ENCODE measurements at places on chromosomes 6 and 20.
A peak's percentile ranks its signal among the peaks of the same experiment; 100 is the strongest.

GRCh38 chr6:123830120-123830519 is 26.5 kb downstream of the NKAIN2 start:
- no peak for DNase-seq

- peak; percentile 27 for DNase-seq
Measured at GRCh38 chr6:134111062-134111677, 58.7 kb upstream of the SLC2A12 start.

GRCh38 chr6:54493138-54493537 is 184.9 kb downstream of the TINAG start:
- DNase-seq, result no peak

GRCh38 chr6:135212935-135213334 is 31.8 kb downstream of the MYB start:
- no peak for DNase-seq

- DNase-seq, result no peak
Measured at GRCh38 chr6:145977881-145978280, 13.7 kb upstream of the SHPRH start.

DNA sequence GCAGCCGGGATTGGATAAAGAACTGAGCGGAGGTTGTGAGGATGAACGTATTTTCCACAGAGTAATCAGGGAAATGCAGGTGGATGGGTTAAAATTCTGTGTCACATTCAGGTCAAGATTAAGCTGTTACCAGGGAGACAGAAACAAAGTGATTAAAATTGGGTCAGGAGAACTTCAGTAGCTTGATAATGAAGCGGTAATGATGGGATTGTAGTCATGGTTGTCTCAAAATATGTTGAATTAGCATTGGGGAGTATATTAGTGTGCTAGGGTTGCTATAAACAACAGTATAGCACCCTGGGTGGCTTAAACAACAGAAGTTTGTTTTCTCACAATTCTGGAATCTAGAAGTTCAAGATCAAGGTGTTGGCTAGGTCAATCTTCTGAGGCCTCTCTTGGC is 155.5 kb downstream of the GJA1 start:
- DNase-seq, result no peak

GRCh38 chr20:41081276-41081814 is 52.7 kb downstream of the TOP1 start:
- DNase-seq, result no peak

DNA sequence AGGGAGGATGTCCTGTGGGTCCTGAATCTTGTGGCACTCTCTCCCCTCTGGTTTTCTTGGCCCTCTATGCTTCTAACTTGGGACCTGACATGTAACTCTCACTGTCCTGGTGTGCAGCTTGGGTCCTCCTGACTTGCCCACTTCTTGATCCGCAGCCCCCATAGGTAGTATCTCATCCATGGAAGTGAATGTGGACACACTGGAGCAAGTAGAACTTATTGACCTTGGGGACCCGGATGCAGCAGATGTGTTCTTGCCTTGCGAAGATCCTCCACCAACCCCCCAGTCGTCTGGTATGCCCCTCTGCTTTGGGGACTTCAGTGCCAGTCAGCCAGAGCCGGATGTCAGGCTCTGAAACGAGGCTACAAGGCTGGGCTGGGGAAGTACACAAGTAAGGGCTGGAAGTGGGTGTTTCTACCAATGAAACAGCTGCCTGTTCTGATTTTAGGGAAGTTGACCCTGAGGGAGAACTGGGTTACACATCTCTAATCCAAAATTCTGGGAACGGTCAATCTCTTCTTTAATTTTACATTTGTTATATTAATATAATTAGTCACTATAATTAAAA is 641 bp downstream of the DBNDD2 start:
- no peak for DNase-seq

DNA sequence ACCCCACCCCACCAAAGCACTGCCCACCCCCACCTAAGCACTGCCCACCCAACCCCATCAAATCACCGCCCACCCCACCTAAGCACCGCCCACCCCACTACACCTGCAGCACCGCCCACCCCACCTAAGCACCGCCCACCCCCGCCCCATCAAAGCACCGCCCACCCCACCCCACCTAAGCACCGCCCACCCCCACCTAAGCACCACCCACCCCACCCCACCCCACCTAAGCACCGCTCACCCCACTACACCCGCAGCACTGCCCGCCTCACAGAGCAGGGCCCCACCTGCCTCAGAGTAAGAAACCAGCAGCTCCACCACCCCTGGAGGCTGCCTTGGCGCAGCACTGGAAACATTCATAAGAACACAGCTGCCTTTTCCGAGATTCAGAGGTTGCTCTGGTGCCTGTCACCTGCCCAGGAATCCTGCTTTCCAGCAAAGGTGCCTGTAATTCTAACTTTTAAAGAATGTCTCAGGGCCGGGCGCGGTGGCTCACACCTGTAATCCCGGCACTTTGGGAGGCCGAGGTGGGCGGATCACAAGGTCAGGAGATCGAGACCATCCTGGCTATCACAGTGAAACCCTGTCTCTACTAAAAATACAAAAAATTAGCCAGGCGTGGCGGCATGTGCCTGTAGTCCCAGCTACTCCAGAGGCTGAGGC is 148.2 kb downstream of the BMP7 start:
- no peak for DNase-seq

DNA sequence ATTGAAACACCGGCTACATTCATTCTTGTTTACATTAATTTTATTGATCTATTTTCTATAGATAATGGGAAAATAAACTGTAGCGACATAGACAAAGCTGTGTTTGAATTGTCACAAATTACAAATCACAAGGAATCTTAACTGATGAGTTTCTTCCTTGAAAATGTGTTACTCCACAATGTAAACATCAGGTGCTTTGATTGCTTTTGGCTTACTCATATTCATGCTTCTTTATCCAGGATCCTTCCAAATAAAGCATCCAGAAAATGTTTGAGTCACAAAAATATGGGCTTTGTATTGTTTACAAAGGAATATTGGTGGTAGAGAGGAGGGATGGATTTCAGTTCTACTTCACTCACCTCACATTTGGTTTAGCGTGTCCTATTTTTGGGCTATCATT is 64.0 kb downstream of the BMP2 start:
- no peak for DNase-seq

GRCh38 chr6:53623497-53623896 is 42.1 kb downstream of the KLHL31 start:
- no peak for DNase-seq

DNA sequence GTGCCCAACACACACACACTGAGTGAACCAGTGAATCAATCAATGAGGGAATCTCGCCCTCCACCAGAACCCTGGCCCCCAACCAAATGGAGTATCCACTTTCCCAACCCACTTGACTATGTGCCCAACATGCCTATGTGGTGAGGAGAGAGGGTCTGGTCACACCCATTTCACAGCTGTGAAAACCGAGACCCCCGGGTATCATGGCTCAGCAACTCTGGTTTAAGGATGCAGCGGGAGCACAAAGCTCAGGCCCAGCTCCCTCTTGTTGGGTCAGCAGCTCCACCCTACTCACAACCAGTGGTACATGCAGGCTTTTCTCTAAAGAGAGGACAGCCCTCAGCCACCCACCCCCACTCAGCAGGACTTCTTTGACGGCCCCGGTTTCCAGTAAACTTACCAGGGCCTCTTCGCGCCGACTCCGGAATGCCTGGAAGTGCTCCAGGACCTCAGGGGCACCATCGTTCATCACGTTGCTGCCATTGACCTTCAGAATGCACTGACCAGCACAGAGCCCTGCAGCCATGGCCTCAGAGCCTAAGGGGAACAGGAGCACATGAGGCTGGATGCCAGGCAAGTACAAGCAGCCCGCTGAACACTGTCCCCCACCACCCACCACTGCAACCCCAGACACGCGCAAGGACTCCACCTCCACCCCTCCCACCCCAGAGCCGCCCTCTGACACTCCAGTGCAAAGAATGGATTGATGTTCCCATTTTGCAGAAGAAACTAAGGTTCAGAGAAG is 174.7 kb downstream of the PREX1 start:
- DNase-seq, result no peak

DNA sequence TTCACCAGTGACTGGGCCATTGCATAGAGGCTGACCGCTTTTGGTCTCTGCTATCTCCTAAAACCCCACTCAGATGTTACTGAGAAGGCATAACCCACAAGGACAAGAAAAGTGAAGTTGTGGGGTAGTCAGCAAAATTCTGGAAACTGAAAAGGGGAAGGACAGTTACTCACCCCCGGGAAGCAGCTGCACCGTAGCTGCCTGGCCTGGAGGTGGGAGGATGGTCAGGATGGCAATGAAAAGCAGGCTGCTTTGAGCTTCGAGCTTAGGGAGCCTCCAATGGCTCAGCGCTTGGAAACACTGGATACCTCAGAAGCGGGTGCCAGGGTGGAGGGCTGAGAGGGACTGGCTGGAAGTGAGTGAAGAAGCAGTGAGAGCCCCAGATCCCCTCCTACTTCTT is 56.0 kb downstream of the KCNK5 start:
- DNase-seq, result no peak

DNA sequence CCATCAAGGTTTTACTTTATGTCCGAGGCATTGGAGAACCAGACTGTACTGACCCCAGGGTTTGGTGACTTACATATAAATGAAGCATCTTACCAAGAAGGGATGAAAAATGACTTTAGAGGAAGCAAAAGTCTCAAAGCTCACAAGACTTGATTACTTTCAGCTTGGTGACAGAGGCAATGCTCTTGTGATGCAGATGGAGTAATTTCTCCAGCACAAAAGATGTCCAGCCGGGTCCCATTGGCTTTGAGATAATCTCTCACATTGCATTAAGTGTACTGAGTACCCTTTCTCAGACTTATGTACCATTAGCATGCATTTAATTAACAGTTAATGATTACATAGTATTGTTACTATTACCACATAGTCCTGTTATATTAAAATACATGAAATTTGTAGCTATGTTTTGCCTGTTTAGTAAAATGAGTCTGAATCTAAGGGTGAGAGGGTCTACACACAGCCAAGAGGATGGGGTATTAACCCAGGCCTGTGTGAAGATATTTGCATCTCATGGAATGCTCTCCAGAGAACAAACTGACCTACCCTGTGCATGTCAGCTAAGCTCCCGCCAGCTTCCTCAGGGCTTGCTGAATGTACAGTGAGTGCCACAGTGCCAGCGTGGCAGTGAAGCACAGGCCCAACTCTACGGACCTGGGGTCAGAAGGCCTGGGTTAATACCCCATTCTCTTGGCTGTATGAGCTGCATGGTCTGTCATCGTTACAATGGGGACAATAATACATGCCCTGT is 5.6 kb downstream of the HTR1E start:
- no peak for DNase-seq

DNA sequence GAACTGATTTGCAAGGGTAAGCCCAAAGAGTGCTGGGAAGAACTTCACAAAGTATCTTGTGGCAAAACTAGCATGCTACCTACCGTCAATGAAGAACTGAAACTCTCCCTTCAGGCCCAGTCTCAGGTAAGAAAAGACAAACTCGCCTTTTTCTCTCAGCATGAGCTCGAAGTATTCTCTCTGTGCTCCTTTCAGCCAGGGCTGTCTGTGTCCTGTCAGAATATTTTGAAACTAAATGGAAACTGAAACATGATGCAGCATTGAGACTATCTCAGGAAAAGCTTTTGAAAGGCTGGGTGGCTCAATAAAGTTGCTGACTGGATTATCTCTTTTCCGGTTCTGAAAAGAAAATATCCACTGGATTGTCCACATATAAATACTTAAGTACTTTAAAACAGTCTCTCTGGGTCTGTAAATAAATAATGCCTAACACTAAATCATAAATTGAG is 696 bp downstream of the CALHM5 start:
- peak; percentile 30 for DNase-seq

DNA sequence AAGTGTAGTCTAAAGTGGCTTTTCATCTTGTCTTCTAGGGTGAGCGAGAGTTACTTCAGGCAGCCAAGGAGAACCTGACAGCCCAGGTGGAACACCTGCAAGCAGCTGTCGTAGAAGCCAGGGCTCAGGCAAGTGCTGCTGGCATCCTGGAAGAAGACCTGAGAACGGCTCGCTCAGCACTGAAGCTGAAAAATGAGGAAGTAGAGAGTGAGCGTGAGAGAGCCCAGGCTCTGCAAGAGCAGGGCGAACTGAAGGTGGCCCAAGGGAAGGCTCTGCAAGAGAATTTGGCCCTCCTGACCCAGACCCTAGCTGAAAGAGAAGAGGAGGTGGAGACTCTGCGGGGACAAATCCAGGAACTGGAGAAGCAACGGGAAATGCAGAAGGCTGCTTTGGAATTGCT is 27.1 kb downstream of the C20orf173 start:
- DNase-seq, result peak; percentile 66

Measured in GM12864 (cell line).